Stimulated activated CD4-positive, alpha-beta T cell treated with anti-CD3 and anti-CD28 coated beads, Interleukin-4, amount 100 ng/mL, for 4 hours (primary cell): ENCODE measurements at places on chromosomes 3 and 15.

- DNase-seq, result no peak
These were observed 689.4 kb upstream of the NAALADL2 start for GRCh38 chr3:174169736-174170135.

- DNase-seq, result no peak
These were observed 2.7 kb downstream of the BCL6 start for GRCh38 chr3:187742351-187743171.

- no peak for DNase-seq
These were observed 170.9 kb downstream of the EPHB1 start for GRCh38 chr3:134965865-134966481.

- no peak for DNase-seq
These were observed 73.8 kb upstream of the ATP13A5 start for GRCh38 chr3:193452338-193452737.

DNA sequence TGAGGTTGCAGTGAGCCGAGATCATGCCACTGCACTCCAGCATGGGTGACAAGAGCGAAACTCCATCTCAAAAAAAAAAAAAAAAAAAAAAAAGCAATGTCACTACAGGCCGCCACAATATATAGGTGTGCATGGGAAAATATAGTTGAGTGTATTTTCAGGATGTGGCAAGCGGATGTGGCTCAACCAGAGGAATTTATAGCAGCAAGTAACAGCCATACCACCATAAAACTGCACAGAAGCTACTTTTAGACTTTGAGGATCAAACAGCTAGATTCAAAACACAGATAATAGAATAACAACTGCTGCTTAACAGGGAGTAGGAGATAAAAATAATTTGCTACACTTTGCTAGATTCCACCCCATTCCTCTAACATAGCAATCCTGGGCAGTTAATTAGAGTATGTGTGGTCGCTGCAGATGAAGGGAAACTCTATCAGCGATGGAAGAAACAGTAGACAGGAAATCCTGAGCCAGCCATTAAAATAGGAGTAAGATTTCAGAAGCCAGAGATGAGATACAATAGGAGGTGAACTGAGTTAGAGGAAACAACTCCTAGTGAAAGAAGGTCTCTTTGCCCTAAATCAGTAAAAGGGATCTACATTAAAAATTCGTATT is 318.7 kb upstream of the STT3B start:
- no peak for DNase-seq

GRCh38 chr3:52615166-52615565 is 70.5 kb downstream of the PBRM1 start:
- DNase-seq, result no peak

DNA sequence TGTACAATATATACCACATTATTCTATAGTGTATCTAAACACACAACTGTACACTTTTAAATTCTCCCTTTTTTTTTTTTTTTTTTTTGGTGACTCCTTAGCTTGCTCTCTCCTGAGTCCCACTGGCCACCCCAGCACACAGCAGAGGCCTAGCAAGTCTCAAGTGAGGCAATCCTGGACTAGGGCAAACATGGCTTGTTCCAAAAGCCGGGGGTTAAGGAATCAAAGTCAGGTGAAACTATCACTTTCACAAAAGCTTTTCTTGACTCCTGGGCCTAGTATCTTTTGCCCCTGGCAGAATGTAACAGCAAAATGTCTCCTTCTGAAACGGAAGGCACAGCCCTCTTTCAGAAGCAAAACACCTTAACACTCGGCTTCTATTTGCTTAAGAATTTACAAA is 5.8 kb downstream of the EOMES start:
- DNase-seq, result no peak
